ENCODE measurements at places on chromosomes 16 and 17. TPM values are rescaled to one million over a fixed set of nuclear protein-coding genes. Genes with fewer than 3 reads are reported as not detected.

DNA sequence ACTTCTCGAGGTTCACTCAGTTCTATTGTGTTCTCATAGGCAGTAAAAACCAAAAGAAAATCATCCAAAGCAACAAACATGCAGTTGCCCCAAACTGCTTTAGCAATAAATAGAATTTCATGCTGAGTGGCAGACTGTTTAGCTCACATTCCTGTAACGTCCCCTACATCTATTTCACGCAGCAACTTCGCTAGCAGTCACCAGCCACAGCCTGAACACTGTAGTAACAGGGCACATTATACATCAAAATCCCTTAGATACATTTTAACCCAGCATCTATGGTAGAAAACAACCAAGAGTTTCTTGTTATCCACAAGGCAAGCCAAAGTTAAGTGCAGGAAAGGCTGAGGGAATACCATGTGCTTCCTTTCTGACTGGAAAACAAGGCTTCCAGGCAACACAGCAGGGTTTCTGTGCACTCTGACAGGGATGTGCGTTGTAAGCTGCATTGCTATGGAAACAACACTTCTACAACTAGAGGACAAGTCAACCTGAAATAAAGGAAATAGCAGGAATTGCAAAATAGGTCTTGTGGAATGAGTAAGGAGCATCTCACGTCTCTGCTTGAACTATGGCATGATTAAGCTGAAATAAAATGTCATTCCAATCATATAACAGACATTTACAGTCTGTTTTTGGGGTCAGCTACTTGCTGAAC, 55.4 kb downstream of the CFDP1 start:
- DNase-seq, result no peak
- peaks cover 29% of the 10 kb centered on the region for H3K4me1 ChIP-seq
- no peak overlapping the region for H3K27ac ChIP-seq
- H3K27me3 ChIP-seq, result peaks cover 29% of the 10 kb centered on the region

DNA sequence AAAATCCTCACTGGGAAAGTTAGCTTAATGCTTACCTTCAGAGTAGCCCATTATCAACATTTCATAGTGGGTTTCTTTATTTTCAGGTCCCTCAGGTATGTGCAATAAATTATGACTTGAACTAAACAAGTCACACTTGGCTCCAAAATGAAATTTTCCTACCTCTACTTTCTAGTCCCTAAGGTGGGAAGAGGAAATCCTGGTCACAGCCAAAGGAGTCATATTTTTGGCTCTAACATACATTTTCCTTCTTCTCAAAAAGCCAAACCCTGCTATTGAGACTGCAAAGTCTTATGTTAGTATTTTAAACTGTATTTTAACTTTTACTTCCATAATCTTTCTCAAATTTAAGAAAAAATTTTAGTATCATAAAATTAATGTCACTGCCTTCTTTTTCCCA, 128.9 kb downstream of the BRIP1 start:
- no peak for DNase-seq
- no peaks in the 10 kb centered on the region for H3K27me3 ChIP-seq
- H3K27ac ChIP-seq, result no peak overlapping the region
- H3K36me3 ChIP-seq, result peaks cover 25% of the 10 kb centered on the region
- no peaks in the 10 kb centered on the region for H3K4me1 ChIP-seq
- no peak overlapping the region for H3K4me3 ChIP-seq

- peaks cover 14% of the 10 kb centered on the region for H3K27me3 ChIP-seq
- peak overlapping the region; percentile 31 for H3K4me3 ChIP-seq
- no peak for DNase-seq
- no peaks in the 10 kb centered on the region for H3K36me3 ChIP-seq
- H3K27ac ChIP-seq, result no peak overlapping the region
- H3K4me1 ChIP-seq, result peaks cover 9% of the 10 kb centered on the region
These were observed 1.2 kb downstream of the MMP15 start for GRCh38 chr16:58026705-58027160.

DNA sequence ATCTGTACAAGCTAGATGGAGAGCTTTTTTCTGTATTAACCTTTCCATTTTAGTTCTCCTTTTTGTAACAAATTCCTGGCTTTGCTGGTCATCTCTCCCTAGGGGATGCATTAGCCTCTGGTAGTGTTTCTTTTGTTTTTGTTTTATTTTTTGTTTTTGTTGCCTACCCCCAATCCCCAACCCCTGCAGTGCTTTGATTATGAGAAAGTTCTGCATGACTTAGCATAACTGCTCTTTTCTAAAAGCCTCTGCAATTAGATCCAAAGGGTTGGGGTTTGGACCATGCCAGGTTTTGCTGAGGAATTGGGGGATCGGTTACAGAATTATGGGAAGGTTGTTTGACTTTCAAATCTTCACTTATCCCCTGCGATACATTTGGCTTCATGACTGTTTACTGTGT, 98.2 kb downstream of the ADAMTS18 start:
- peaks cover 2% of the 10 kb centered on the region for H3K27me3 ChIP-seq
- no peak overlapping the region for H3K27ac ChIP-seq
- DNase-seq, result no peak
- no peak overlapping the region for H3K4me3 ChIP-seq
- no peaks in the 10 kb centered on the region for H3K36me3 ChIP-seq
- no peaks in the 10 kb centered on the region for H3K4me1 ChIP-seq

- peak overlapping the region; percentile 63 for H3K4me3 ChIP-seq
- H3K4me1 ChIP-seq, result peaks cover 32% of the 10 kb centered on the region
- H3K27ac ChIP-seq, result no peak overlapping the region
- no peak for DNase-seq
- H3K36me3 ChIP-seq, result no peaks in the 10 kb centered on the region
These were observed 4.9 kb upstream of the CBX4 start for GRCh38 chr17:79843816-79844800.

Gene C16orf92
- not detected for total RNA-seq

- no peaks in the 10 kb centered on the region for H3K36me3 ChIP-seq
- DNase-seq, result no peak
- H3K27ac ChIP-seq, result no peak overlapping the region
- no peak overlapping the region for H3K4me3 ChIP-seq
- no peaks in the 10 kb centered on the region for H3K27me3 ChIP-seq
These were observed 235.1 kb downstream of the CEP112 start for GRCh38 chr17:65956814-65957213.

Gene NPIPB2
- 12.0 TPM for total RNA-seq

DNA sequence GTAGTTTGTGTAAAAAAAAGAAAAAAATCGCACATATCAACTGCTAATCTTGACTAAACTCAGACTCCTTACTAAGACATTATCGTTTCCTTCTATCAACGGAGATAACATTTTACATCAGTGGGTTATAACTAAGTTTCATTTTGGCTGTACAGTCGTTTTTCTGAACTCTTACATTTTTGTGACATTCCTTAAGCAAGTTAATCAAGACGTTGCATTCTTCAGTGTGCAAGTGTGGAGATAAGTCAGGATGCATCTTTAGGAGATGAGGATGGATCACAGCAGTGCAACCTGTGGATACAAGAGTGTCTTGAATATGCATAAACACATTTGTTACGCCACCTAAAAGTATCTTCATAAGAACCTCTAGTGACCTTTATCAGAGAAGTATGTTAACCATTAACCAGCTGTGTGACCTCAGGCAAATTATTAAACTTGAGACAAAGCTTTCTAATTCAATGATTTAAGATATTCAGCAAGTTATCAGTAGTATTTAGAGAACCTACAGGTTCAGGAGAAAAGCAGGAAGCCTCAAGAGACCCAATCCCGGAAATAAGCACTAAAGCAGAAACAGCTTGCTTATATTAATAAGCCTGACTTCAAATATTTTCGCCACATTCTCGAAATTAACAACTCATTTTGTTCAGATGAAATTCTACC, 9.4 kb downstream of the CMC2 start:
- H3K27ac ChIP-seq, result peak overlapping the region; percentile 92
- DNase-seq, result no peak
- H3K27me3 ChIP-seq, result no peaks in the 10 kb centered on the region
- peak overlapping the region; percentile 76 for H3K4me3 ChIP-seq

GRCh38 chr17:4625181-4625617, 16.3 kb downstream of the ALOX15 start:
- H3K4me1 ChIP-seq, result peaks cover 3% of the 10 kb centered on the region
- H3K27ac ChIP-seq, result no peak overlapping the region
- no peak overlapping the region for H3K4me3 ChIP-seq
- H3K36me3 ChIP-seq, result no peaks in the 10 kb centered on the region

DNA sequence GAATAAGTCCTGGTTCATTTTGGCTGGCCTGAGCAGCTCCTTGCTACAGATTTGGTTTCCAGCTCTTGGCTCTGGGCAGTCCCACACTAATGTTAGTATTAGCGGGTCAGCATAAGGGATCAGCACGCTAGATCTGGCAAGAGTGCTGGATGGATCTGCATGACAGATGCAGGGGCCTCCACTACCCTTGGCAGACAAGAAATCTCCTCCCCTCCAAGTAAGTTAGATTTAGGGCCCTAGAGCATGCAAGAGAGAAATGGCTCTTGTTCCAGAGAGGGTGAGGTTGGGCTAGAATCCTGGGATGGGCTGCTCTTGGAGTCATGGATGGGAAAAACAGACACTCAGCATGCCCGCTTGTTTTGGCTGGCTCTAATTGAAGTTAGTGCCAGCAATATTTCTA, 414.3 kb downstream of the RBFOX1 start:
- H3K4me1 ChIP-seq, result no peaks in the 10 kb centered on the region
- no peaks in the 10 kb centered on the region for H3K27me3 ChIP-seq
- no peaks in the 10 kb centered on the region for H3K36me3 ChIP-seq
- H3K27ac ChIP-seq, result no peak overlapping the region

DNA sequence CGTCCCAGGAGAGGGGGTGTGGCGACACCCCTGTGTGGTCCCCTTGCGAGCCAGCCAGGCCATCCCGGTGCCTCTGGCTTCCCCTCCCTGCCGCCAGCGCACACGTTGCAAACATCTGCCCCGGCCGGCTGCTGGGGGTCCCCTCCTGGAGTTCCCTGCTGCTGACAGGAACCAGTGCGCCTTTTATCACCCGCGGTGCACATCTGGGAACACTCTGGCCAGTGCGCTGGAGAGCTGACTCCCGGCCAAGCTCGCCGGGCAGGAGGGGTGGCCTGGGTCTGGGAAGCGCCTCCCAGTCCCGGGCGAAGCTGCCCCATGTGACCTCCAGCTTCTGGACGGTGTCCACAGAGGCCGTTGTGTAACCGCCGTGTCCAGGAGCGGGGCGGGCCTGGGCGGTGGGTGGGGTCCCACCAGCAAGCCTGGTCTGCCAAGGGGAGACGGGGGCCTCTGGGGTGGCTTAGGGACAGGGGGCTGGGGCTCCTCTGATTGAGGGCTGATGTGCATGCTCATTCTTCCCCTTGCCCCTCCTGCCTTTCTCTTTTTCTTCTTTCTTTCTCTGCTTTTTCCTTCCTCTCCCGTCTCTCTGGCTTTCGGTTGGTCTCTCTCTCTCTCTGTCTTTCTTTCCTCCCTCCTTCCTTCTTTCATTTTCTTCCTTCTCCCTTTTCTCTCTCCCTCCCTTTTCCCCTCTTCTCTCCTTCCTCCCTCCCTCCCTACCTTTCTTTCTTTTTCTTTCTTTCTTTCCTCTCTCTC, 25.2 kb upstream of the CIBAR2 start:
- DNase-seq, result no peak
- H3K27ac ChIP-seq, result no peak overlapping the region
- no peaks in the 10 kb centered on the region for H3K36me3 ChIP-seq
- H3K4me1 ChIP-seq, result peaks cover 10% of the 10 kb centered on the region
- no peak overlapping the region for H3K4me3 ChIP-seq

- DNase-seq, result no peak
- H3K4me1 ChIP-seq, result peaks cover 2% of the 10 kb centered on the region
- no peaks in the 10 kb centered on the region for H3K36me3 ChIP-seq
- H3K27ac ChIP-seq, result no peak overlapping the region
These were observed 21.9 kb downstream of the GPR142 start for GRCh38 chr17:74389084-74389753.

DNA sequence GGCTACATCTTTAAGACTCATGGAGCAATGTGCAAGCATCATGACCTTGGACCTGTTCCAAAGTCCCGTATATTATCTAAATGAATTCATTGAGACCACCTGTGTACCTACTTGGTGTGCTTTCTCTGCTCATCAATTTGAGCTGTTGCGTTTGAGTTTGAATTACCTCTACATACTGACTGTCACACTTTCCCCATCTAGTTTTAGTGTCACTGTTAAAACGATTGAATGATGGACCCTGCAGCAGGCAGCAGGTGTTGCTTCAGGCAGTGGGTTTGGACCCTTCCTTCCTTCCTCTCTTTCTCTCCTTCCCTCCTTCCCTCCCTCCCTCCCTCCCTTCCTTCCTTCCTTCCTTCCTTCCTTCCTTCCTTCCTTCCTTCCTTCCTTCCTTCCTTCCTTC, 33.9 kb upstream of the ZKSCAN2 start:
- H3K36me3 ChIP-seq, result peaks cover 2% of the 10 kb centered on the region
- H3K4me3 ChIP-seq, result no peak overlapping the region
- H3K27me3 ChIP-seq, result no peaks in the 10 kb centered on the region
- no peak overlapping the region for H3K27ac ChIP-seq

- DNase-seq, result no peak
- no peaks in the 10 kb centered on the region for H3K36me3 ChIP-seq
- no peaks in the 10 kb centered on the region for H3K27me3 ChIP-seq
- no peak overlapping the region for H3K4me3 ChIP-seq
- H3K4me1 ChIP-seq, result no peaks in the 10 kb centered on the region
- H3K27ac ChIP-seq, result no peak overlapping the region
These were observed 357.8 kb downstream of the GRIN2A start for GRCh38 chr16:9824200-9825068.

Data from activated CD8-positive, alpha-beta T cell treated with anti-CD3 and anti-CD28 coated beads, Interleukin-2, amount 10 ng/mL, durations not matched to agents 7 days and 5 days (primary cell).